Left cardiac atrium (tissue), 4 donors: ENCODE measurements at places on chromosomes 1 and 21. TPM values are rescaled to one million over a fixed set of nuclear protein-coding genes. Genes with fewer than 3 reads are reported as not detected.

DNA sequence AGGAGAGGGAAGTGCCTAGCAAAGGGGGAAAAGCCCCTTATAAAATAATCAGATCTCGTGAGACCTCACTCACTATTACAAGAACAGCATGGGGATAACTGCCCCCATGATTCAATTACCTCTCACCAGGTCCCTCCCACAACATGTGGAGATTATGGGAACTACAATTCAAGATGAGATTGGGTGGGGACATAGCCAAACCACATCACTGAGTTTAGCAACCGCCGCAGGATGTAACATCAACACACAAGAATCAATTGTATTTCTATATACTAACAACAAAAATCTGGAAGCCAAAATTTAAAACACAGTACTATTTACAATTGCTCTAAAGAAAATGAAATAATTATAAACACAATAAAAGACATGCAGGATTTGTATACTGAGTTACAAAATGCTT lies 21.9 kb downstream of the DIRAS3 start:
- DNase-seq: no peak

DNA sequence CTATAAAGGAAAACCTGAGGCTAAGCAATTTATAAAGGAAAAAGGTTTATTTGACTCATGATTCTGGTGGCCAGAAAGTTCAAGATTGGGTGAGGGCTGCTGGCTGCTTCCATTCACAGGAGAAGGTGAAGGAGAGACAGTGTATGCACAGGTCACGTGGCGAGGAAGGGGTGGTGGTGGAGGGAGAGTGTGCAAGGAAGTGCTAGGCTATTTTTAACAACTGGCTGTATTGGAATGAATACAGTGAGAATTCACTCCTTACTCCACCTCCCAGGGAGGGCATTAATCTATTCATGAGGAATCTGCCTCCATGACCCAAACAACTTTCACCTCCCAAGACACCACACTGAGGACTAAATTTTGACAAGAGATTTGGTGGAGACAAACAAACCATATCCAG lies 51.0 kb downstream of the SYDE2 start:
- DNase-seq: no peak

DNA sequence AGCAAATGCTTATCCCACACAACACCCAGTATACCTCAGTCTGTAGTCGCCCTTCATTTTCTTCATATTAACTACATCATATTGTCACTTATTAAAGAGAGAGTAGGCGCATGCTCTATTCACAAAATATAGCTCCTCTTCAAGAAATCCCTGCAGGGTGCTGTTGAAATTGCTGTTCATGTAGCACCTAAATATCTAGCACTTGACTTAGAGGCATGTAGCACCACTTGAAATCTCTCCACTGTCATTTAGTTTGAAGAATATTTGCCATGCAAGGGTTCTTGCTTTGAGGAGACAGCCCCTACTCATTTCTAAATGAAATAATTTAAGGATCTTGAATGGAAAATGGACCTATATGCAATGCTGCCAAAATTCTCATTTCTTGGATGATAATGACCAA lies 20.9 kb upstream of the LRRC8B start:
- DNase-seq: no peak

DNA sequence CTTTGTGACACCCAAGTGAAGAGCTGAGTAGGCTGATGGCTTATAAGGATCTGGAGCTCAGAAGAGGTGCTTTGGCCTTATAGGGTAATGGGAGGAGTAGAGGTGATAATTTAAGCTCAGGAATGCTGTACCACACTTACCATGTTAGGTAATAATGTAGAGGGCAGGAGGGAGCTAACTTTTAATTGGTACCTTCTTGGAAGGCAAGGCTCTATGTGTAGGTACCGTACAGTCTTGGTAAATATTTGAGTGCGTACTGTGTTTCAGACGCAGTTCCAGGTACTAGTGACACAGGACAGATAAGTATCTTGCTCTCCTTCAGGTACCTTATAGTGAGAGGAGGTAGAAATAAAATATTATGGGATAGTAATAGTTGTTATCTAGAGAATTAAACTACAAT lies 16.8 kb downstream of the CAMSAP2 start:
- DNase-seq: no peak

DNA sequence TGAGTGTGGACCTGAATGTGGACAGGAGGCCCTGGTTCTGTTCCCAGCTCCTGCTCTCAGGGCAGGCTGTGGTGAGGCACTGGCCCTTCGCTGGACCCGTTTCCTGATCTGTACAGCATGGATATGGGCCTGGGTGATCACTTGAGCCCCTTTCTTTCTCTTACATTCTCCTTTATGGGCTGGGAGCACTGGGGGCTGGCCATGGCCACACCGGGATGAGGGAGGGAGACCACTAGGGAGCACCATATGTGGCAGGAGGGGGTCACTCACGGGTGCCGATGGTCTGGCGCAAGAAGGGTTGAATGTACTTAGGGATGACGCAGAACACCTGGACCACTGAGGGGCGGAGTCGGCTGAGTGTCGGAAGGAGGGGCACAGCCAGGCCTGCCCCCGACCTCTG lies 2.7 kb downstream of the DCST2 start:
- no peak for DNase-seq

DNA sequence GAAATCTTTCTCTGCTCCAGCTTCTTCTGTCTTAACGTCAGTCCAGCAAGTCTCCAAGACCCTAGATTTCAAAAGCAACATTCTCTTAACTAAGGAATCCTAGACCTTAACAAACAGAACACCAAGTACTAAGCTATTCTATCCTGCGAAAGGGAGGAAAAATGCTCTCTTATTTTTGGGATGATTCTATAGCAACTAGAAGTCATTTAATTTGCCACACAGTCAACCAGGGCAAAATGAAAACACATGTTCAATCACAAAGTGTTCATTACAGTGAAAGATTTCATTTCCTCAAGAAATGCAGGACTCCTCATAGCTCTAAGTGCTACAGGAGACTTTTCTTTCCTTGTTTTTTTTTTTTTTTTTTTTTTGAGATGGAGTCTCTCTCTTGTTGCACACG lies 36.2 kb upstream of the DOCK7 start:
- no peak for DNase-seq

DNA sequence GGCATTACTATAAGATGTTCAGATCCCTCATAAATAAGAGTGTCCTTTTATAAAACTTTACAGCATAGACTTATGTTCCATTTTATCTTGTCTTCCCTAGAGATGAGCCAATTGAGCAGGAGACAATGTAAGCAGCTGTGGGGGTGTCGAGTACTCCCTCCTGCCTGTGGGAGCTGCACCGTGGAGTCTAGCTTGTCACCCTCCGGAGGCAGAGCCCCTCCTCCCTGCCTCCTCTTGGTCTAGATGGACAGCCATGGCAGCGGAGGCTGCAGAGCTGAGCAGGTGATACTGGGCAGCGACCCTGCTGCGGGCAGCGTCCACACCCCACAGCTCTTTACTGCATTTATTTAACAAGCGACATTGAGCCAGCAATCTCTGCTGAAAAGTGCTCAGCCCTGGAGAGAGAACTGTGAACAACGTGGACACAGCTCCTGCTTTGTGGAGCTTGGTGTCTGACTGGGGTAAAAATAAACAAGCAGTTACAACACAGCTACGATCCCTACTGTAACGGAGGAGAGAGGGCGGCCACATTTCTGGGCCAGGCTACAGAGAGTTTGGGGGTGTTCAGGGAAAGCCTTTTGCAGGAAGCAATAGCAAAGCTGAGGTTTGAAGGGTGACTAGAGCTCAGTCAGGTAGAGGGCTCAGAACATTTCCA lies 12.8 kb upstream of the KIF21B start:
- DNase-seq: no peak

The WDR64 gene
- total RNA-seq: not detected

The PKLR gene
- not detected for total RNA-seq

The CD1C gene
- 0.50 TPM for total RNA-seq

The CCDC27 gene
- total RNA-seq: not detected
